Karpas-422 (cell line): ENCODE measurements at places on chromosomes 6 and 20.

DNA sequence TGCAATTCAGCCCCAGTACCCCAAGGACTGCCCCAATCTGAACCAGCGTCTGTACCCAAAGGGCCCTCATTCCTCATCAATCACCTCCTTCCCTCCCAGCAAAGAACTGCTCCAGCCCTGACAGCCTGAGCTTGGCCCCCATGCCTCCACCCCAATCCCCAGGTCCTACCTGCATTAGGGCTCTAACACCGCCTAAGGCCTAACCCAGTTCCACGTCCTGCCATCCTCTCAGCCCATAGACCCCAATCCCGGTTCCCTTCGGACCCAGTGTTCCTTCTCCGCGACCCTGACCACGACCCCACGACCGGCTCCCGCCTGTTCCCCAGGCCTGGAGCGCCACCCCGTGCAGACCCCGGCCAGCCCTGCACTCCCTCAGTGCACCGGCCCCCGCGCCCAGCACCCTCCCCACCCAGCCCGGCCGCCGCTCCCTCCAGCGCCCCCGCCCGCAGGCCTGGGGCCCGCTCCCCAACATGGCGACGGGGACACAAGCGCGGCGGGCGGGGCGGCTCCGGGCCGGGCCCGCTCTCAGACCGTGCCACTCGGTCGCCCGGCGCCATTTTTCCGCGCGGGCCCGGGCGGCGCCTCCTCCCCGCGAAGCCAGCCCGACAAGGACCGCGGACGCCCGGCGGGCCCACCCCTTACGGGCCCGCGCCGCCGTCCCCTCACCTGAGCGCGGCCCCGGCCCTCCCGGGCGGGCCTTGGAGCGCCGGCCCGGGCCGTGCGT, 483 bp downstream of the NCOA6 start:
- peak; percentile 84 for DNase-seq

GRCh38 chr6:149208134-149208601, 109.3 kb upstream of the TAB2 start:
- no peak for DNase-seq

GRCh38 chr20:17439616-17440296, 91.4 kb downstream of the BFSP1 start:
- no peak for DNase-seq

DNA sequence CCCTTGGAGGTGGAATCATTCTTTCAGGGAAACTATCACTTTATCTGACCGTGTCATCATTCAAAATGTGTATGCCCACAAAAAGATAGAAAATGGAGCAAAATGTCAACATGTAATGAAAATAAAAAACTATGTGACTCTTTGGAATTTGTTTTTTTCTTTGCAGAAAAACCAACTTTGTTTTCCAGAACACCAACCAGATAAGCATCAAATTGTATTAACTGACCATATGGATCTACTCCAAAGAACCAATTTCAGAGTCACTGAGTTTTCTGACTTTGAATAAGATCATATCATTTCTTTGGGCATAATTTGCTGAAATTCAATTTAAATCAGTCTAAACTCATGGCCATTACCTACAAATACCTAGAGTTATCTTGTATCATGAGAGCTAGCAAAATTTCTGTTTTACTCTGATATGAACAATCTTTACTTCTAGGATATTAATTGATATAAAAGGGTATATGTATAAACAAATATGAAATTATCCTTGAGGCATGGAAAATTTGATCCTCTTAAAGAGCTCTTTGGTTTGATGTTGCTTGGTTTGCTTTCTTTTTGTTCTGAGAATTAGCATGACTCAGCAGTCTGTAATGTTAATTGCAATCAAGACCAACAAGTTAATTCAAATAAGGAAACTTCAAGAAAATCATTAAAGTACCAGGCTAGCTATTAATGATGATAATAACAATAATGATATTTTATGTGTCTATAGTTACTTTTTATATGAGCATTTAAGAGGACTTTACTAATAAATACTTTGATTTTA, 444.4 kb upstream of the MARCKS start:
- DNase-seq: no peak

DNA sequence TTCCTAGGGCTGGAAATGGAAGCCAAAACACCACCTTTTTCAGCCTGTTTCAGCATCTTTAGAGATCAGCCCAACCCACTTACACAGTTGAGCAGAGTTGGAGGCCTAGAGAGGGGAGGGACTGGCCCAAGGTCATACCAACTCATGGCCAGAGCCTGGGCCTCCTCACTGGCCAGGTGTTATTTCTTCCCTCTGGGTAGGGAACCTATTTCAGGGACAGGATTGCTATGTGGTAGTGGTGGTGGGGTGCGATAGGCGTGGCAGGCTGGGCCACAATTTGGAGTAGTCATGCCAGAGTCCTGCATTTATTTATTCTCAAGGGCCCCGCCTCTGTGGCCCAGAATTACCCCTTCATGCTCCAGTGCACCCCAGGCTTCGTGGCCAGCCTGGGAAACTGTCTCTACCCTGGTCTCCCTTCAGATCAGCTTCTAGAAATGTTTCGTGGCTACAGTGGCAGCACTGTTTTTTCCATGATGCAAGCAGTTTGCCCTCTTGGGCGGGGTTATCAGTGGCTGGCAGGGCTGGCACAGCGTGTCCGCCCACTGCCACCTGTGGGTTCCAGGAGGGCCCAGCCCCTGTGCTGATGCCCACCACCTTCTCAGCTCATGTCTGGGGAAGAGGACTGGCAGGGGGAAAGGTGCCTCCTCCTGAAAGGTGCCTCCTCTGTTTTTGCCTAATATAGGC, 6.2 kb downstream of the VEGFA start:
- DNase-seq: no peak

DNA sequence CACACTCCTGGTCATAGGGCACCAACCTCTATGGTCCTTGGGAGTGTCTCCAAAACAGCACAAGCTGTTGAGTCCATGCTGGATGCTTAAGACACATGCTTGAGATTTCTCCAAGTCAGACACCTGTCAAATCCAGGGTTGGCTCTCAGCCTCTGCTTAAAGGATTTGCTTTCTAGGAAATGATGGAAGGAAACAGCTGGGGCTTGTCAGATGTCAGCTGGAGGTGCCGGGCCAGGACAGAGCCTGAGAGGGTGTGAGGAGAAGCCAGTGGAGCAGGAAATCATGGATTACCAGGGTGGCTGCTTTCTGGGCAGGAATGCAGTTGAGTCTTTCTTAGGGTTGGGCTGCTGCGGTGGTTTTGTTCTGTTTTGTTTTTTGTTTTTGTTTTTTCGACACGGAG, 83.0 kb upstream of the FAM184A start:
- no peak for DNase-seq

DNA sequence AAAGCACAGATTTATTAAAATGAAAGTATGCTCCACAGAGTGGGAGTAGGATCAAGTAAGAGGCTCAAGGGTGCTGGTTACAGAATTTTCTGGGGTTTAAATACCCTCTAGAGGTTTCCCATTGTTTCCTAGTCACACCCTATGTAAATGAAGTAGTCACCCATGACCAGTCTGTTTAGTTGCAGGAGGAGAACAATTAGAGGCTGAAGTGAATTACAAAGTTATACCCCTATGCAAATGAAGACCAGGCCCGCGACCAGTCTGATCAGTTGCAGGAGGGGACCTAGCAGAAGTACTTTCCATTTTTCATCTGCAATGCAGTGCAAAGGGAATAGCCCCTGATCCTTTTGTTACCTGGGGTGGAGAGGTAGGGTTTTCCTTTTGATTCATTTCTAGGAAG, 11.8 kb upstream of the FILIP1 start:
- DNase-seq: no peak

GRCh38 chr6:170279977-170280688, 10.7 kb downstream of the DLL1 start:
- DNase-seq: peak; percentile 86

GRCh38 chr6:52547647-52548352, 29.1 kb downstream of the TRAM2 start:
- DNase-seq: no peak

DNA sequence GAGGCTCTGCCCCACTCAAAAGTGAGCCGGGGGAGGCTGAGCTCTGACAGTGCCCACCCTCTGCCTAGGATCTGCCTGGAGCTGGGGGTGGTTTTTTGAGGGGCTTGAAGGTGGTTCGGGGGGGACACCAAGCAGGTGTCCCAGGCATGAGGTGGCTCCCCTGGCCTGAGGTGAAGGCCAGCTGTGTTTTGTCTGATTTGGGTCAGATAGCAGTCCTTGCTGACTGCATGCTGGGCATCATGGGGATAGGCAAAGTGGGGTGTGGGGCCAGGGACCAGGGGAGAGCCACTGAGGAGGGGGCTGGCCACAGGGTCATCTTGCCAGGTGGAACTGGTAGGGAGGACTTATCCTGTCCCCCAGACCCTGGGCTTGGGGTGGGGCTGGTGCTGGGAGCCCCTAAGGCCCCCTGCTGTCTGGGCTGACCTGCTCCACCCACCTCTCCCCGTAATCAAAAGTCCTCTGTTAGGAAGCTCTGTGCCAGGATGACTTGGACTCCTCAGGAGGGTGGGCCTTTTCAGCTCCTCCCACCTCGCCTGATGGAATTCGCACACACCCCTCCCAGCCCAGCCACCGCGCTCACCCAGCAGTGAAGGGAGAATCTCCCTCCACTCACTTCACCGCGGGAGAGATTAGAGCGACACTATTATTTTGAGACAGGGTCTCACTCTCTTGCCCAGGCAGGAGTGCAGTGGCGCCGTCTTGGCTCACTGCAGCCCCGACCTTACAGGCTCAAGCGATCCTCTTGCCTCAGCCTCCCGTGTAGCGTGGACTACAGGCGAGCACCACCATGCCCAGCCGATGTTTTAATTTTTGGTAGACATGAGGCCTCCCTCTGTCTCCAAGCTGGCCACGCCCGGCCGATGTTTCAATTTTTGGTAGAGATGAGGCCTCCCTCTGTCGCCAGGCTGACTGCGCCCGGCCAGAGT, 1.5 kb upstream of the COL9A3 start:
- DNase-seq: no peak

- DNase-seq: peak; percentile 75
Observed at GRCh38 chr20:2387180-2387577, 6.5 kb downstream of the TGM6 start.

- no peak for DNase-seq
Observed at GRCh38 chr20:60857708-60858107, 394.4 kb upstream of the CDH4 start.

DNA sequence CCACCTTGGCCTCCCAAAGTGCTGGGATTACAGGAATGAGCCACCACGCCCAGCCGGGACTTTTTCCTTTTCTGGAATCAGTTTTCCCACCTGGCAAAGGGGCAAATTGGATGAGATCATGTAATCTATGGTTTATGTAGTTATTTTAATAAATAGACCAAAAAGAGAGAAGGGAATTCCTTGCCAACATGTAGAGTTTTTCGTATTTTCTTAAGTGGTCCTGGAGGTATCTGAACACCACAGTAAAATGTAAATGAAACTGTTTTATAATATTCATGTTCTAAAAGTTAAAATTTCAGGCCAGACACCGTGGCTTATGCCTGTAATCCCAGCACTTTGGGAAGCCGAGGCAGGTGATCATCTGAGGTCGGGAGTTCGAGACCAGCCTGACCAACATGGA, 185.1 kb upstream of the ZNF217 start:
- no peak for DNase-seq

GRCh38 chr6:70163795-70164194, 139.1 kb downstream of the COL9A1 start:
- DNase-seq: no peak

GRCh38 chr20:47276851-47277534, 79.5 kb downstream of the ZMYND8 start:
- DNase-seq: no peak

- DNase-seq: no peak
Observed at GRCh38 chr20:63873477-63873971, 8.5 kb downstream of the TPD52L2 start.

GRCh38 chr20:16501301-16501700, 71.9 kb downstream of the KIF16B start:
- DNase-seq: no peak

- no peak for DNase-seq
Observed at GRCh38 chr6:5713519-5713918, 293.2 kb downstream of the NRN1 start.
